ENCODE measurements at places on chromosomes 6 and 20.

- no peak for DNase-seq
Measured at GRCh38 chr6:2274981-2275891, 29.8 kb upstream of the GMDS start.

DNA sequence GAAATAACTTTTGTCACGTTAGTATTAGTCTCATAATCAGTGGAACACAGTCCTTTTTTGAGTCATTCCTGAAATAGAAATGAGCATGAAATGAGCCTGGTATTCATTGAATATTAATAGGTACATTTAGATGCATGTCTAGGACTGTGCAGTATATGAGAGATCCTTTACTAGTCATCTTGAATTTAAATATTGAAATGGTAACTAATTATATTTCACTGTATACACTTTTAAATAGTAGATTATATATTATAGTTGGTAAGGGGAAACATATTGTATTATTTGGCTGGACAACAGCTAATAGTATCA is 59.4 kb downstream of the RSPO3 start:
- no peak for DNase-seq

- DNase-seq: no peak
Measured at GRCh38 chr20:44219170-44219730, 8.7 kb upstream of the OSER1 start.

DNA sequence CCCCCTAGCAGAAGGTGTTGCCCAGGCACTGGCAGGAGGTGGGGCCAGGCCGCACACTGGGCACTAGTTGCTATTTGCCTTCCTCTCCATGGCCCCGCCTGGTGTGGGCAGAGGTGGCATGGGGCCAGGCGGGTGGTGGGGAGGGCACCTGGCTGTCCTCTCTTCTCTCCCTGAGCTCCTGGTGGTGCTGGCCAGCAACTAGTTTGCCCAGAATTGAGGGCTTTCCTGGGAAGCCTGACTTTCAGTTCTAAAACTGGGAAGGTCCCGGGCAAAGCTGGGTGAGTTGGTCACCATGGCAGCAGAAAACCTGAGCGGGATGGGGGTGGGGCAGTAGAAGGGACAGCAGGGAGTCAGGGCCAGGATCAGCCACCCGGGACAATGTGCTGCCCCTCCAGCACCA is 48.2 kb downstream of the RBM38 start:
- no peak for DNase-seq

- DNase-seq: no peak
Measured at GRCh38 chr6:143744551-143745165, 66.9 kb downstream of the PHACTR2 start.

DNA sequence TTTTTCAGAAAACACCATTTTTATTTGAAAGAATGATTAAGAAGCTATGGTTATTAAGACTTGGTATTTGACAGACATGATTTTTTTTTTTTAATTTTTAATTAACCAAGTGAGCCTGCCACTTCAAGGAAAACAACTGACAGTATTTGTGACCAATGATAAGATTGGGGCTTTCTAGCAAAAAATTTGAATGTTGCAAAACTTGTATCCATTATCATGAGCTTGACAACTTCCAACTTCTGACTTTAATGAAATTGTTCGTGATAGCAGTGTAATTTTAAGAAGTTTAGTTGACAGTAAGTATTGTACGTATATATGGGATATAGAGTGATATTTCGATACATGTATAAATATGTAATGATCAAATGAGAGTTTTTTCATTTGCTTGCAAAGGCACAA is 21.6 kb upstream of the POM121L2 start:
- DNase-seq: no peak

- no peak for DNase-seq
Measured at GRCh38 chr6:14828201-14828611, 417.7 kb upstream of the JARID2 start.

- no peak for DNase-seq
Measured at GRCh38 chr20:43731469-43731868, 4.7 kb upstream of the GTSF1L start.

DNA sequence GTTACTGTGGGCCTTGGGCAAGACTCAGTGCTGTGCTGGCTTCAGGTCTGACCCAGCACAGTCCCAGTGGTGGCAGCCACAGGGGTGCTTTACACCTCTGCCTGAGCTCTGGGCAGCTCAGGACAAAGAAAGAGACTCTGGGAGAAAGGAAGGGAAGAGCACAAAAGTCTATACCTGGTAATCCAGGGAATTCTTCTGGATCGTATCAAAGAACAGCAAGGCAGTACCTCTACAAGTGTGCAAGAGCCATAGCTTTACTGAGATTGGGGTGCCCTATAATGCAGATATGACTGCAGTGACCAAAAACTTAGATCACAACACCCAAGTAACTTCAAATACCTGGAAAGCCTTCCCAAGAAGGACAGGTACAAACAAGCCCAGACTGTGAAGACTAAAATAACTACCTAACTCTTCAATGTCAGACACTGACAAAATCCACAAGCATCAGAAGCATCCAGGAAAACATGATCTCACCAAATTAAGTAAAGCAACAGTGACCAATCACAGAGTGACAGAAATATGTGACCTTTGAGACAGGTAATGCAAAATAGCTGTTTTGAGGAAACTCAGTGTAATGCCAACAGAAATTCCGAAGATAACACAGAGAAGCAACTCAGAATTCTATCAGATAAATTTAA is 47.9 kb upstream of the LIN28B start:
- DNase-seq: no peak

- DNase-seq: no peak
Measured at GRCh38 chr6:144143878-144144277, 6.4 kb upstream of the STX11 start.

- no peak for DNase-seq
Measured at GRCh38 chr6:134778431-134778830, 171.5 kb downstream of the ALDH8A1 start.

DNA sequence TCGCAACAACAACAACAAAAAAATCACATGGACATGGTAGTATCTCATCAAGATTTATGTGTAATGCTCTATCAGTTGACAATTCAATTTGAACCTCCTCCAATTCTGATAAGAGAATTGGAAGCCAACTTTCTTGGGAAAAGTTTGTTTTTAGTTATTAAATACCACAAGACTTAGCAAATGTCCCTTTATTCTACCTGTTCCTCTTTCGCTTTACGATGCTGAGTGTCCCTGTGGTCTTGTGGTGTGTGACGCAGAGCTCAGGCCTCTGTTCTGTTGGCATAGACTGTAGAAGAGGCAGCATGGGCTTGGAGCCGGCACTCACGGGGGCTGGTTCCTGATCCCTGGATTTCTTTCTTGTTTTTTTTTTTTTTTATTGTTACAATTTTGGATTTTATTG is 76.7 kb downstream of the PSMB1 start:
- no peak for DNase-seq

- DNase-seq: no peak
Measured at GRCh38 chr6:164208371-164208770, 793.9 kb downstream of the QKI start.

GRCh38 chr20:58867211-58867610 is 14.7 kb downstream of the GNAS start:
- DNase-seq: no peak

DNA sequence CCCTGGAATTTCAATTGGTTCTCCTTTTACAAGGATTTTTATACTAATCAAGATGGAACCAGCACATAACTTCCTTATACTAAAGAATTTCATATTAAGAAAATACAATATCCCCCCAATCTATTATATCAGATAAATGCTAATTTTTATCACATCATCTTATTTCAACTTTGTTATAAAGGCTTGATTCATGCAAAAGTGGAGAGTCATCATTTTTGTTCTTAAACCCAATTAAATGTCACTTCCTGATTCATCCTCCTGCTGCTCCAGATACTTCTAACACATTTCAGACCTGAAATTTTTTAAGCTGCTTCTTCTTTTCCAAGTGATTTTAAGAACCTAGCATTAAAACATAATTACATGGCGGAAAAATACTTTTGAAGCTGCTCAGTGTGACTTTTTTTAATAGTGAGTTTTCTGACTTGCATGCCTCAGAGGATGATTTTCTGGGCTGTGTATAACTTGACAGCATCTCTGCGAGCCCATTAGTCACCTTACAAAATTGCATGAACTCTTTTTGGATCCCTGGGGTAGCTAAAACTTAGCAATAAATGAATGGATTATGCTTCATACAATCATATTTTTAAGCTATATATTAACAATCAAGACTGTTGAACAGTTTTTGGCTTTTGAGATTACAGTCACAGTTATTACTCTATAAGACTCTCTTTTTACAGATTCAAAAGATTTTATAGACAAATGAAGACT is 134.1 kb downstream of the ELOVL4 start:
- DNase-seq: no peak

GRCh38 chr20:49245921-49246740 is 26.9 kb downstream of the DDX27 start:
- DNase-seq: no peak

GRCh38 chr6:142885182-142885867 is 59.7 kb downstream of the HIVEP2 start:
- no peak for DNase-seq

DNA sequence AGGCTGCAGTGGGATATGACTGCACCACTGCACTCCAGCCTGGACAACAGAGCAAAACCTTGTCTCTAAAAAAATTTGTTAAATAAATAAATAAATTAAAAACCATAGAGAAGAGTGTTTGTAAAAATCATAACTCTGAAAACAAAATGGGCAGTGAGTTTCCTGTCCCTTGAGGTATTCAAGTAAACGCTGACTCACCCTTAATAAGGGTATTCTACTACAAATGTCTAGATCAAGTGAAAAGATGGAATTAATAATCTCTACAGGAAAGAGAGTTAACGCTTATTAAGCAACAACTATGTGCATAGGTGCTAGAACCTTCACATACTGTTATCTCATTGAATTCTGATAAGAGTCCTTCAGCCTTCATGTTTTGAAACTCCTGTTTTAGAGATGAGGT is 19.9 kb upstream of the MBOAT1 start:
- no peak for DNase-seq

DNA sequence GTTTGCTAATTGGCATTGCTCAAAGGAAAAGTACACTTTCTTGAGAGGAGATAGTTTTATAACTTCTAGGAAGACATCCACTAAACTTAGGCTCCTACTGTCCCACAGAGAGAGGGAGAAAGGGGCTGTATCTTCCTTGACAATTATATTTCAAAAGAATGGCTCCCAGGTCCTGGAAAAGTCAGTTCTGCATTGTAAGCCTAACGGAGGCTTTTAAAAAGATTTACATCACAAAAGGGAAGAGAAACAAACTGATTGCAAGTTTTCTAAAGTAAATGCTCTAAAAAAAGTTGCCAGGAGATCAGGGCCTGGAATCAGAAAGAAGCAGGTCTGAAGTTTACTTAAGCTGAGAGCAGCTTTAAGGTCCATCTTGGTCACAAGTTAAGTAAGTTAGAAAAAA is 839.5 kb downstream of the FRK start:
- no peak for DNase-seq

- no peak for DNase-seq
Measured at GRCh38 chr6:158926414-158926813, 73.6 kb downstream of the RSPH3 start.

DNA sequence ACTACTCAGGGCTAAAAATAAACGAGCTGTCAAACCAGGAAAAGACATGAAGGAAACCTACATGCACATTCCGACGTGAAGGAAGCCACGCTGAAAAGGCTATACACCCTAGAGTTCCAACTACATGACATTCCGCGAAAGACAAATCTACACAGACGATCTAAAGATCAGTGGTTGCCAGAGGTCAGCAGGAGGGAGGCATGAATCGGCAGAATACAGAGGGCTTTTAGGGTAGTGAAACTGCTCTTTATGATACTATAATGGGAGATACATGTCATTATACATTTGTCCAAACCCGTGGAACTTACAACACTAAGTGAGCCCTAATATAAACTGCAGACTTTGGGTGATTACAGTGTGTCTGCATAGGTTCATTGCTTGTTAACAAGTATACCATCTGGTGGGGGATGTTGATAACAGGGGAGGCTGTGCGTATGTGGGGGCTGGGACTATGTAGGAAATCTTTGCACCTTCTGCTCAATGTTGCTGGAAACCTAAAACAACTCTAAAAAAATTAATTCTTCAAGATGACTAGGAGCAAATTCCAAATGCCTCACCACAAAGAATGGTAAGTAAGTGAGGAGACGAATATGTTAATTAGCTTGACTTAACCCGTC is 132.2 kb upstream of the CDH4 start:
- DNase-seq: no peak

DNA sequence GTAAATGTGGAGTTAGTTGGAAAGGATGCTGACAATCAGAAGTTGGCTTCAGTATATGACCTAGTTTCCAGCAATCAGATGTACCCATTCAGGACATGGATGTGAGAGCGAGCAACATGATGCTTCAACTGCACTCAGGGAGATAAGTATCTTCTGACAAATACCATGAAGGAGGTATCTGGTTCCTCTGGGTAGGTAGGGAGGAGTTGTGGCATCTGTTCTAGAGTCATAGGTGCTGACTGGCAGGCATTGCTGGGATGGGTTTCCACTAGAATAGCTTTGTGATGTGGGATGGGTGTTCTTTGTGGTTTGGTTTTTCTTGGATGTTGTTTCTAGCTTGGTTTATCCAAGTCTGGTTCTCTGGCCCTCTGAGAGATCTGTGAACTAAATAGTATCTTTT is 3.9 kb upstream of the REV3L start:
- no peak for DNase-seq

GRCh38 chr6:103105686-103106085 is 1712.2 kb downstream of the GRIK2 start:
- DNase-seq: no peak

- DNase-seq: no peak
Measured at GRCh38 chr6:27868311-27868710, 43.9 kb downstream of the OR2B2 start.

DNA sequence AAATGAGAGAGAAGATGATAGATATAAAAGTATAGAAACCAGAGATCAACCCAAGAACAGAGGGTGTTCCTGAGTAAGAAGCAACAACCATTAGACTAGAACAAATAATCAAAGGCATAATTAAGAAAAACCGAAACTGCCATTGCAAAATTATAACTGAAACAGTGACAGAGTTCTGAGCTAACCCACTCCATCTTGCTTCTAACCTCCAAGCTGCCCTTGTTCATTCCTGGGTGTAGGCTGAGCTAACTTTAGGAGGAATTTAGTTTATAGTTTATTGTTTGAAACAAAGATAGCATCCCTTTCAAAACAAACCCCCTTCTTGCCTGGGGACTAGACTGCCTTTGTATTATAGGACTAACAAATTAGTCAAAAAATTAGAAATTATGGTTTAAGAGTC is 56.1 kb upstream of the PRND start:
- no peak for DNase-seq

DNA sequence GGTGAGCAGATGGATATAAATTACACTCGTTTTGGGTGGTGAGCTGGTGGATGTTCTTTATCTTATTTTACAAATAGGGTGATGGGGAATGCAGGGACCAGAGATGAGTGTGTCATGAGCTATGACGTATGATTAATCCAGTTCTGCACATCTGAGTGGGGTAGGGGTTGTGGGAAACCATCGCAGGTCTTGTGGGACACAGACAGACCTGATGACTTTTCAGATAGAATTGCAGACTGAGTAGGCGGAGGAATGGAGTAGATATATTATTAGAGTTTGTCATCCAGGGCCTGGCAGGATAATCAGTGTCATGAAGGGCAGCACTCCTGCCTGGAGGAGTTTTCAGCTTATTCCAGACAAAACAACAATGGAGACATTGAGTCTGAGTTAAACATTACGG is 12.9 kb upstream of the DSP start:
- no peak for DNase-seq
